ENCODE measurements at places on chromosomes 3 and 15.

- no peak for DNase-seq
Measured at GRCh38 chr3:146881356-146881755, 276.2 kb upstream of the PLSCR5 start.

- DNase-seq, result peak; percentile 19
Measured at GRCh38 chr3:34683851-34684250, 885.4 kb downstream of the PDCD6IP start.

GRCh38 chr3:130816561-130817445, 70.2 kb upstream of the PIK3R4 start:
- no peak for DNase-seq

GRCh38 chr3:70531063-70531657, 218.7 kb upstream of the MDFIC2 start:
- DNase-seq, result no peak

DNA sequence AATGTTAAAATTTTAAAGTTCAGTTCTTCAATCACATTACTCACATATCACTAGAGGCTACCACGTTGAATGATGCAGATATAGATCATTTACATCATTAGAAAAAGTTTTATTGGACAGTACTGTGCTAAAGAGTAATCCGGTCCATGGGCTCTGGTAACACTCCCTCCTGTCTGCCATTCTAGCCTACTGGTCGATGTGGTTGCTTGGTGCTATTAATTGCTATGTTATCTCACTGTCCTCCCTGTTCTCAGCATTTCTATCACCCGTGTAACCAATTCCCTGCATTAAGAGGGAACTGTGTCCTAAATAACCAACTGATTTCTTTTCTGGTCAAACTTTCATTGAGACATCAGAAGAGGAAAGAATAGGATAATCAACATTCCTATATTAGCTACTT, 347.5 kb upstream of the RBMS3 start:
- DNase-seq, result no peak

DNA sequence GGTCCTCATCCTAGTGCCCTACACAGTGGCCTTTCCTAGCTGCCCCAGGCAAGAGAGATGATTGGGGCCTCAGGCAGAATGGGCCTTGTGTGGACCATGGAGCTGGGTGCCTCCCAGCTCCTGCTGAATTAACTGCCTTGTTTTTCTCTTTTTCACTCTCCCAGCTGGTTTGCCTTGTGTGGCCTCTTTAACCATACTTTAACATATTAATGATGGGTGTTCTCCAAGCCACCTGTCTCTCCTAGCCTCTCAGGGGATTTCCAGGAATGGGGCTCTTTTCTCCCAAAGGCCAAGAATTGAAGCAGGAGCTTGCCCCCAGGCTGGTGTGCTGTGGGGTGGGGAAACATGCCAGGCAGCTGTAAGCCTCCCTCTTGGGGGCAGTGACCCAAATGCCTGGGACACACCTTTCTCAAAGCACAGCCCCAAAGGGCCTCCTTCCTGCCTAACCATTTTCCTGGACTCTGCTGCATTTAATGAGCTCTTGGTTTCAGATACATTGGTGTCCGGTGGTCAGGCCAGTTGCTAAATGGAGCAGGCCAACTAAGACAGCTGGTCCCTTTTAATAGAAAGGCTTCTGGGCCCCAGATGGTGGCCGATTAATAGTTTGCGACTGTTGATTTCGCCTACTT, 5.6 kb downstream of the ALPK3 start:
- DNase-seq, result no peak

- no peak for DNase-seq
Measured at GRCh38 chr3:78887547-78888011, 880.2 kb downstream of the ROBO1 start.

GRCh38 chr3:55488398-55489055, 1.4 kb upstream of the WNT5A start:
- no peak for DNase-seq

DNA sequence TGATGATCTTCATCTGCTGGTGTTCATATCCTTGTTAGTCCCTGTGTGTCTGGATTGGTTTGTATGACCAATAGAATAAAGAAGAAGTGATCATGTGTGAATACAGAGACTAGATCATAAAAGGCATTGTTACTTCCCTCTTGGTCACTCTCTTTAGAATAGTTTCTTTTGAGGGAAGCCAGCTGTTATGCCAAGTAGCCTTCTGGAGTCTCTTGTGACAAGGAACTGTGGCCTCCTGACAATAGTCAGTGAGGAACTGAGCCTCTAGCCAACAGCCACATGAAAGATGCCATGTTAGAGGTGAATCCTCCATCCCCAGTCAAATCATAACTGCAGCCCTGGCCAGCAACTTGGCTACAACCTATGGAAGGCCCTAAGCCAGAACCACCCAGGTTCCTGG, 63.0 kb upstream of the SMAD3 start:
- DNase-seq, result no peak

GRCh38 chr3:143171141-143171980, 51.8 kb downstream of the CHST2 start:
- DNase-seq, result no peak

- DNase-seq, result no peak
Measured at GRCh38 chr15:50353251-50353974, 1.6 kb downstream of the GABPB1 start.

GRCh38 chr15:87944691-87945090, 311.8 kb downstream of the NTRK3 start:
- DNase-seq, result no peak

DNA sequence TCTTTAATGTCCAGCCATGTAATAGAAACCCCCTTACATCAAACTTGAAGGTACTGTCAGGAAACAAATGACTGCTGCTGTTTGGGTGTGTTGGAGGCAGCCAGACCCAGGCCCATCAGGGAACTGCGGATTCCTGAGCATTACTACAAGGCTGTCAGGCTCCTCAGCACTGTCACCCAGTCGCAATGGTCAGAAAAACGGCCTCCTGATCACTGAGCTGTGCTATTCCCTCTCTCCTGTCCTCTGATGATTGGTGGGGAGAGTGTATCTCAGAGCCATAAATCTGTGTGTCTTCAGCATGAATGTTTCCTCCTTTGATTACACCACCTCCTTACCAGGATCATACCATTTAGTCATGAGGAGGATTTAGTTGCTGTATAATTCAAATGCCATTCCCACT, 135.2 kb upstream of the GADL1 start:
- DNase-seq, result no peak

DNA sequence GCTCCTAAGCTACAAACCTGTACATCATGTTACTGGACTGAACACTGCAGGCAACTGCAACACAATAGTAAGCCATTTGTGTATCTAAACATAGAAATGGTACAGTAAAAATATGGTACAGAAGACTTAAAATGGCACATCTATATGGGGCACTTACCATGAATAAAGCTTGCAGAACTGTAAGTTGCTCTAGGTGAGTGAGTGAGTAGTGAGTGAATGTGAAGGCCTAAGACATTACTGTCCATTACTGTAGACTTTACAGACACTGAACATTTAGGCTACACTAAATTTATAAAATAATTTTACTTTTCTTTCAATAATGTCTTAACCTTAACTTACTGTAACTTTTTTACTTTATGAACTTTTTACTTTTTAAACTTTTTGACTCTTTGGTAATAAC, 76.2 kb downstream of the STAG1 start:
- DNase-seq, result no peak
